Cerebellar nuclear complex (tissue), 1 donor: ENCODE measurements at places on chromosomes 5 and 9.

- no peak for DNase-seq
Measured at GRCh38 chr5:98103807-98104206, 669.7 kb upstream of the RGMB start.

- DNase-seq = no peak
Measured at GRCh38 chr9:72930828-72931227, 22.0 kb downstream of the ALDH1A1 start.

DNA sequence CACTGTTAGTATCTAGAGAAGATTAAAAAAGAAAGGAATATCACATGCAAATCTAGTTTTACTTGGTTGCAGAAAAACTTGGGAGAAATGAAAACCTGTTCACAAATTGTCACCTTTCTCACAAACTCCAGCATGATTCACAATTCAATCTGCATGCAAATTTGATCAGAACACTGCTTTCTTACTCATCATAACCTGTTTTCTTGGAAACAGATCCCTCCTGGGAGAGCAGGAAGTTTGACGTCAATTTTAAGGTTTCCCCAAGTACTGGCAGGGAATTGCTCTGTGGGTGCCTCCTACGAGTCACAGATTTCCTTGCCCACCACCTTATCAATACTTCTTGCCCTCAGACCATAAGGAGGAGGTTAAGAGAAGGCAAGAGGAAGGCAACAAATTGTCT, 30.2 kb upstream of the HTR4 start:
- no peak for DNase-seq

- DNase-seq = no peak
Measured at GRCh38 chr5:40405230-40405629, 274.5 kb upstream of the PTGER4 start.

- no peak for DNase-seq
Measured at GRCh38 chr9:6150483-6150882, 65.1 kb upstream of the IL33 start.

DNA sequence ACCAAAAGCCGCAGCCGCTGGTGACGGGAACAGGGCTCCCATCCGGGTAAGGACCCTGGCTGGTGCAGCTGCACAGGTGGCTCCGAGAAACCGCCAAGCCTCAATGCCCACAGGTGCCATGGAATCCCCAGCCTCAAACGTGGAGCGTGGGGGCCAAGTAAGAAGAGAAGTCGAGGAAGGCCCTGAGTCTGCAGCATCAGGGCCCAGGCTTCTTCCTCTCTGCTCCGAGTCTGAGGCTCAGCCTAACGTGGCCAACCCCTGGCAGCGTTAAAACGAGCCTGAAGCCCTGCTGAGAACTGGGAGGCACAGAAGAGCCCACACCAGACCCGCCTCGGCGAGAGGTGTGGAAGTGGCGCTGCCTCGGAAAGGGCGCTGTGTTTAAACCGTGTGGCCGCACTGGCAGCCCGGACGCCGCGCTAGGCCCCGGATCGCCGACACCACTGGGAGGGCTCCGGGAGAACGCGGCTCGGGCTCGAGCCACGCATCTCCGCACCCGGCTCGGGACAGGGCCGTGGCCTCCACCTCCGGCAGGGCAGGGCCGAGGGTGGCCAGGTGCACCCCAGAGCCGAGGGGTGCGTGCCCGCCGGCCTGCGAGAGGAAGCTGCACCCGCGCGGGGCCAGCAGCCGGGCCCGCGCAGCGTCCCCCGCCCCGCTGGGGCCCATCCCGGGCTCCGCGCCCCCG, 730 bp downstream of the ZMYND19 start:
- DNase-seq = no peak

- no peak for DNase-seq
Measured at GRCh38 chr9:111348821-111349271, 18.8 kb upstream of the OR2K2 start.

DNA sequence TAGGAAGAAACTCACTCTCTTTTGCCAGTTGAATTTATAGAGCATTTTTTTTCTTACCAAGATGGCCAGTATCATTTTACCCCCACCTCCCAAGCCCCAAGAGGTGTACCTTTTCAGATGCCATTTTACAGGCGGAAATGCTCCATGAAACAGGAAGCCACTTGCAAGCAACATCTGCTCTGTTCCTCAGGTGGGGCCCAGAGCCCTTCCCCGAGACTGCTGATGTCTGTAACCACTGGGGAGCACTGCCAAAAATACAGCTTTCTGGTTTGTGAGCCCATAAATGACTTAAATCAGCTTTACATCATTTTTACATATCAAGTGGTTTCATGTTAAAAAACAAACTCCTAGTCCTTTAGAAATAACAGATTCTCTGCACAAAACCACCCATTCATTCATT, 42.9 kb upstream of the GARNL3 start:
- no peak for DNase-seq

DNA sequence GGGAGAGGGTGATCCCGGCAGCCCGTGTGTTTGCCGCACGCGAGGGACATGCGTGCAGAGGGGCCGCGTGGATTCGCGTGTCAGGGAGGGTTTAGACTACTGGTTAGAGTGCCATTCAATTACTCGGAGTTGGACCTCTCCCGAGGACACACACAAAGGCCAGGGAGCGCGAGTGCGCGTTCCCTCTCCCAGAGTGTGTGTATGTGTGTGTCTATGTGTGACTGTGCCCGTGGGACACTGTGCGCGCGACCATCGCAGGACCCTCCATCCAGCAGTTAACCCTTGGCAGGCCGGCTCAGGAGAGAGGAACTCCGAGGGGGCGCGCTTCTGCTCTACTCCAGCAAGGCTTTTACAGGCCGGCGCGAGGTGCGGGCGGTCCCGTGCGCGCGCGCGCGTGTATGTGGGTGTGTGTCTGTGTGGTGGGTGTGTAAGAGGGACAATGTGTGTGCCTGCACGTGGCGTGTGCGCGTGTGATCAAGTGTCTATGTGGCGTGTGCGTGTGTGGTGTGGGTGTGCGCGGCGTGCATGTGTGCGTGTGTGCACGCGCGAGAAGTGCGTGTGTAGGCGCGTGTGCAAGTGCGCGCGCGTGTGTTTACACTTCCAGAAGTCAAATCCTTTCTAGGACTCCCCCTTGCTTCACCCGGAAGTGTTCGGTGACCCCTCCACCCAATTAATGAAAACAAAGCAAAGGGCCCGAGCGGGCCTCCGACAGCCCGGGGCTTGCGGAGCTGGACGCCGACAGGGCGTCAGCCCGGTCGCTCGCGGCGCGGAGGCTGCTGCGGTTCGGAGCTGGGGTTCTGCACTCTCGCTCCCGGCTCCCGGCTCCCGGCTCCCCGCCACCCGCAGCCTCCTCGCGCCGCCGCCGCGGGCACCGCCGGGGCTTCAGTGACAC, 75.3 kb upstream of the TBCA start:
- no peak for DNase-seq

DNA sequence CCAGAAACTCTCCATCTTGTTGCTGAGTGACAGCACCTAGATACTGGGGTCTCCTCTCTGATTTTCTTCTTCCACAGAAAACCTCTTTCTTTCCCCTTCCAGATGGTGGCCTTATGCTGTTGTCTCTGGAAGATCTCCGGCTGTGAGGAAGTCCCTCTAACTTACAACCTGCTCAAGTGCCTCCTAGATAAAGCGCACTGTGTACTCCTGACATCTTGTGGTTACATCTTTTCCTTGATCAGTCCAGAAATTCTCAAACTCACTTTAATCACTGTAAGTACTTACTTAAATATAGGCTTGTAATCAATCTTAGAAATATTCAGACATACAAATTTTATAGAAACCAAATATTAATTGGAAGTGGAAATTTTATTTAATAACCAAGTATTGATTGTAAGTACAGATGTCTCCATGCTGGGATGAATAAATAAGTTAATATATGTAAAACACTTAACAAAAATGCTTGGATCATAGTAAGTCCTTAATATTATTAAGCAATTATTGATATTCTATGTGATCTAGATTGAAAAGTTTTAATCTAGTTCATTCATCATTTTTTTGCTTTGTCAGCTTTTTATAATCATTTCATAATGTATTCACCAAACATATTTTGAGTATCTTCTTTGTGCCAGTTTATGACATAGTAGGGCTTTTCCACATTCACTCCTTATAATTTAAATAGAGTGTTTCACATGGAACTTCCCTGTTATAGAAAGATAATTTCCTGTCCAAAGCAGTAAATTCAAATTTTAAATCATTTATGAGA, 1381.4 kb upstream of the CDH6 start:
- no peak for DNase-seq

- no peak for DNase-seq
Measured at GRCh38 chr5:158534203-158534602, 565.5 kb downstream of the EBF1 start.

GRCh38 chr9:29625292-29625731, 2052.0 kb upstream of the C9orf72 start:
- DNase-seq = no peak

DNA sequence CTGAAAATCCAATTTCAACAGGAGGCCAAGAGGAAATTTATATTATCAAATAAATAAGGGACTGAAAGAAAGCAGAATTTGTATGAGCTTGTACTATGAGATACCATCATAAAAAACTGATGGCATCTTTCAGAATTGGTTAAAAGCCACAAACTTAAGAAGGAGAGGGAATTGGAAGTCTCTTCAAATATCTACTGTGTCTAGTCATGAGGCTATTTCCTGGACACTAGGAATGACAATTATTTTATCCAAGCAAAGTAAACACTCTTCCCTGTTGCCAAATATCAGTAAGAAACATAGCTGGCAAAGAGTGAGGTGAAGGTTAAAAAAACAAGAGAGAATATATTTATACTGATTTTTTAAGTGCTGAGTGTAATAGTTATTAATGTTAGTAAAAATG, 101.5 kb upstream of the ARRDC3 start:
- DNase-seq = no peak

GRCh38 chr5:96194593-96194992, 232.9 kb upstream of the ELL2 start:
- no peak for DNase-seq

GRCh38 chr5:156949424-156949823, 13.6 kb downstream of the TIMD4 start:
- no peak for DNase-seq

DNA sequence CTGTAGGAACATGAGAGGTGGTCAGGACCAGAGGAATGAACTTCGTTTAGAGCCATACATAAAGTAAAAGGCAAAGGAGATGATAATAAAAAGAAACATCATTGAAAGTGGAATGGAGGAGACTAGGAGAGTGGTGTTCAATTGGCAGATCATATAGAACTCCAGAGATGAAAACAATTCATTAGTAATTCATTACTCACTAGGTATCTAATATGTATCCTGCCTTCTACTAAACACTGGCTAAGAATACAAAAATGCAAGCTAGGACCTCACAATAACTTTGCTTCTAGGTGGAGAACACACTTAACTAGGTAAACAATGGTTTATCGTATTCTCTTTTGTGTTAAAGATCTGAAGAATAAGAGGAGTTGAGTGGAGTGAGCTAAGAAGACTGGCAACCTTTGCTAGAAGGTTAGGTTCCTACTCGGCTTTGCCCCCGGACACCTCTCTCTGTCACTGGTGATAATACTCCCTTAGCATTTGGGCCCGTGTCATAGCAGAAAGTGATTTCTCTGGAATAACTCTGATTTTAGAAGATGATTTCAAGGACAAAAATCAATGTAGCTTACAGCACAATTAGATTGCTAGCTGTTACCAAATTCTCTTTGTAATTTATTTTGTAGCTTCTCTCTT, 88.6 kb upstream of the IFNE start:
- DNase-seq = no peak

DNA sequence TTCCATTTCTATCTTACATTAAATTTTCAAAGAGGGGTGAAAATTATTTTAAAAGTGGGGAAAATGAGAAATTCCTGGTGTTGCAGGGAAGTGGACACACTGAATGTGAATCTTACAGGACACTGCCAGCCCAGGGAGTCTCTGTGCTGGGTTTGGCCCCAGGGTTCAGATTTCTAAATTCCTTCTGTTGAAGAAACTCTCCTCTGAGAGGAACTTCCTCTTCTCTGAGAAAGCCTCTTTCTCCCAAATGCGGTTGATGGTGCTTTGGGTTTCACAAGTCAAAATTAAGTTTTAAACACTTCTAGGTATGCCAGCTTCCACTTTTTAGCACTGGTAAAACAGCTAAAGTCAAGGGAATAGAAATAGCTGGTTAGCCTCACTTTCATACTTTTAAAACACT, 317.9 kb upstream of the ITGA1 start:
- no peak for DNase-seq

GRCh38 chr9:108197899-108198298, 657.9 kb downstream of the ACTL7B start:
- no peak for DNase-seq

DNA sequence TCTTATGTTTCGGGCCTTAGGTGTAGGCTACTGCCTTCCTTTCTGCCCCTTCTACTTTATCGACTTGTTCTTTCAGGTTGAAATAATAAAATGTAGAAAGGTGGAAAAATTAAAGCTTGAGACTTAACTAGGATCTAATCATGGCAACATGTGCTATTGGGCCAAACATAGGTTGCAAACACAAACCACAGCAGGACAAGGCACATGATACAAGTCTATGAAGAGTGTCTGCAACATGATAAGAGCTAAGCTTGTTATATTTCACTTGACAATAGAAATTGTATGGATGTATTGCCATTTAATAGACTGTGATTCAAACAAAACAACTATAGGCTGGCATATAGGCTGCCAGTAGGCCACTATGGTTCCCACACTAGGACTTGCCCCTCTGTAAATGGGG, 1.7 kb upstream of the ERAP2 start:
- DNase-seq = no peak

GRCh38 chr5:32259033-32259432, 53.7 kb downstream of the MTMR12 start:
- no peak for DNase-seq

GRCh38 chr9:91042541-91042940, 240.9 kb downstream of the SYK start:
- DNase-seq = no peak

GRCh38 chr5:22053195-22053594, 799.9 kb downstream of the CDH12 start:
- no peak for DNase-seq

GRCh38 chr5:38948501-38948900, 102.7 kb downstream of the OSMR start:
- DNase-seq = no peak

DNA sequence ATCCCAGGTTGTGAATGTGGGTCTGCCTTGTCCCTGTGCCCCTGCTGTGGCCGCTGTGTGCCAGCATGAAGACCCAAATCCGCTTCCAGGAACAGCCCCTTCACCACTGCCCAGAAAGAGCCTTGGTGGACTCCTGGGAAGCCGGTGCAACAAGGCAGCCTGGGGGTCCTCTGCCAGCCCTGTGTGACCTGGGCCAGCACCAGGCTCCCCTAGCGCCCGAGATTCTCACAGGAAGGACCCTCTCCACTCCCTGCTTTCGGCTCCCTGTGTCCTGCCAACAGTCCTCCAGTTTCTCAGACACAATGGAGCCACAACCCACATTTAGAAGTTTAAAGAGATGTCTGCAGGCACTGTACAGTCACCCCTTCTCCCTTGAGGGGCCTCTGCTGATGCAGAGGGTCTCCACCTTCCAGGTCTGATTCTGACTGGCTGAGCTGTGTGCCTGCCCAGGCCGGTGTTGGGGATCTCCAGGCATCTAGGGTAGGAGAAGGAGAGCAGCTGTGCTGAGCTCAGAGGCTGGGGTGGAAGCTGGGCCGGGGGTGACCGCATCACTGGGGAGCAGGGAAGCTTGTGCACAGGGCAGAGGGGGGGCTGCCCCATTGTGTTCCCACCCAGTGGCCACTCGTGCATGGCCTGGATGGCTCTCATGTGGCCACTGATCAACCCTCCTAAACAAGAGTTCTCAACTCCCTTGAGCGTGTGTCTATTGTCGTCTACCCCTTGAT, 174.0 kb downstream of the IRX2 start:
- no peak for DNase-seq
